Smooth muscle cell of the pulmonary artery (primary cell): ENCODE measurements at places on chromosomes 3 and 15. TPM values are rescaled to one million over a fixed set of nuclear protein-coding genes. Genes with fewer than 3 reads are reported as not detected.

TGM4 gene
- not detected in 2 replicates for total RNA-seq

ACKR2 gene
- total RNA-seq: 0.20 and 0.40 TPM in 2 replicates

ULK4 gene
- 8.9 and 11.3 TPM in 2 replicates for total RNA-seq

CPB1 gene
- total RNA-seq: not detected in 2 replicates

ASB14 gene
- not detected in 2 replicates for total RNA-seq

HTR3E gene
- not detected in 2 replicates for total RNA-seq

HRG gene
- total RNA-seq: not detected in 2 replicates

BOC gene
- total RNA-seq: 7.6 and 15.6 TPM in 2 replicates

RTP3 gene
- total RNA-seq: not detected in 2 replicates

SLC24A5 gene
- not detected in 2 replicates for total RNA-seq
